Kidney glomerular epithelial cell (primary cell): ENCODE measurements at places on chromosomes 1 and 21.
A peak's percentile ranks its signal among the peaks of the same experiment; 100 is the strongest.

DNA sequence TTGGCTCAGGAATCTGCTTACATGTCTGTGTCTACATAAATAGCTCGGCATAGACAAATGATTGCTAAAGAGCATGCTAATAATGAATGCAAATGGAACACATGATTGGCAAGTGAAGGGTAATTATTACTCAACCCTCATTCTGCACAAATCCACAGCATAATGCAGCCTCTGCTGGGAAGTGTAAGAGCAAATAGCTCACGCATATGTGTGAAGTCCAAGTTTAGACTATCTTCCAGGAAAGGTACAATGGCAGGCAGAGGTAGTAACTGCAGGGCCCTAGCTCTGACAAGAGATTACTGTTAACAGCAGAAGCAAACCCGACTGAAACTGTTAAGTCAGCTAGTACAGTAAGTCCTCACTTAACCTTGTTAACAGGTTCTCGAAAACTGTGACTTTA, 7.0 kb upstream of the IL6R start:
- DNase-seq = no peak

DNA sequence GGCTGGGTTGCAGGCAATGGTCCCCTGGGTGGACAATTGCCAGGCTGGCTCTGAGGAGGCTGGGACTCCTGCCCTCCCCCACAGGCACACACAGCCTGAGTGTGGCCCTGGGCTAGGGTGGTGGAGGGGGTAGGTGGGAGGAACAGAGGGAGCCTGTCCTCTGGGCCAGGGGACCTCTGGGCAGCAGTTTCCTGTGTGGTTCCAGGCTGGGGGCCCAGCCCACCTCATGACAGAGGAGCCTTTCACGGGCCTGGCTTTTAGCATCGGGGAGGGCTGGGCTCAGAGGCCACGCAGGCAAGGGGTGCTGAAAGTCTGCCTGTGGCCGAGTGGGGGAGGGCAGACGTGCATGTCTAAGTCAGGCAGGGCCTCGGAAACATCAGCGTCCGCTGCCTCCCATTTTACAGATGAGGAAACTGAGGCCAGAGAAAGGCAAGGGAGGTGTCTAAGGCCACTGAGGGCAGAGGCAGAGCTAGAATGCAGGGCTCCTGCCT, 7.0 kb downstream of the EXTL1 start:
- DNase-seq = no peak

- DNase-seq = peak; percentile 72
These were observed 119.7 kb downstream of the HHAT start for GRCh38 chr1:210448297-210448892.

GRCh38 chr1:170765279-170765678, 101.3 kb downstream of the PRRX1 start:
- DNase-seq = no peak

GRCh38 chr1:34711485-34711884, 43.4 kb upstream of the GJB5 start:
- DNase-seq = no peak

- DNase-seq = no peak
These were observed 44.1 kb upstream of the ZSWIM5 start for GRCh38 chr1:45250544-45250943.

GRCh38 chr21:32163386-32163785, 115.5 kb downstream of the MIS18A start:
- no peak for DNase-seq

- no peak for DNase-seq
These were observed 33.0 kb downstream of the SETD4 start for GRCh38 chr21:36027347-36027746.

DNA sequence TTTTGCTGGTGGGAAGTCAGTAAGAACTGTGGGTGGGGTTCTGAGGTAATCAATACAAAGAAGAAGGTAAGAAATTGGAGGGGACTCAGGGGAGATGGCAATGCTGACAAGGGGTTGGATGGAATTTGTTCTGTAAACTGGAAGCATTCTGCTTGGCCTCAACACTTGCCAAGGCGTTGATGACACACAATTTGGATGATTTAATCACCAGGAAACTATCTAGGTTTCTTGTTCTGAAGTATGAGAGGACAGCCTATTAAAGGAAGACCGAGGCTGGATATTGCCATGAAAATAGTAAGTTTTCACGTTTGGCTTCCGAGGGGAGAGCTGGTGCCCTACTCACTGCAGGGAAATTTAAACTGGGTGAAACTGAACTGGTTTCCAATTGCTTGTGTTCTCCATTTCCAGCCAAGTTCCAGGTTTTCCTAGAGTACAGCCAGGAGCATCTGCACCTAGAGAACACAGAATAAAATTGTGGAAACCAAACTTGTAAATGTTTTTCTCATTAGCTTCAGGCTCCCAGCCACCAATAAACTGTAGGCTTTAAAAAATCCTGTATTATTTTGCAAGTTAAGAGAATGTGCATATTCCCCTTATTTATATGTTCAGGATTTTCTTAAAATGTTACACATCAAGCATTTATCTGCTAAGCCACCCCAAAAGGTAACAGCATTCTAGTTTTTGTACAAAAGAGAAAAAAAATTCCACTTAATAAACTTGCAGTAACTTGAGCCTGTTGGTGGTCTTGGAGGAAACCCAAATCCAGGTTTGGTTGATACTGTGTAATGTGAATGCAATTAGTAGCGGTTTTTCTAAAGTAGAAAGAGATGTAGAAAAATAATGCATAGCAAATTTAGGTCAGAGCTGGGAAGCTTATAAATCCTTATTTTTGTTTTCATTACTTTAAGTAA, 53.8 kb downstream of the ROR1 start:
- peak; percentile 13 for DNase-seq

DNA sequence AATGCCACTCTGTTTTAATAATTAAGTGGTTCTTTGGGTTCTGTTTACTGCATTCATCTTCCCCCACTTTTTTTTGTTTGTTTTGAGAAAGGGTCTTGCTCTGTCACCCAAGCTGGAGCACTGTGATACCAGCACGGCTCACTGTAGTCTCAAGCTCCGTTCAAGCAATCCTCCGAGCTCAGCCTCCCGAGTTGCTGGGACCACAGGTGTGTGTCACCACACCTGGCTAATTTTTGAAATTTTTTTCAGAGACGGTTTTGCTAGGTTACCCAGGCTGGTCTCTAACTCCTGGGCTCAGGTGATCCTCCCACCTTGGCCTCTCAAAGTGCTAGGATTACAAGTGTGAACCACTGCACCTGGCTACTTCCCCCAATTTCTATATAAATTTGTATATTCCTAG, 29.3 kb downstream of the KPNA6 start:
- DNase-seq = no peak

- no peak for DNase-seq
These were observed 6.3 kb upstream of the CRYBG2 start for GRCh38 chr1:26359981-26360806.

GRCh38 chr1:43352881-43353280, 5.9 kb upstream of the CDC20 start:
- no peak for DNase-seq

DNA sequence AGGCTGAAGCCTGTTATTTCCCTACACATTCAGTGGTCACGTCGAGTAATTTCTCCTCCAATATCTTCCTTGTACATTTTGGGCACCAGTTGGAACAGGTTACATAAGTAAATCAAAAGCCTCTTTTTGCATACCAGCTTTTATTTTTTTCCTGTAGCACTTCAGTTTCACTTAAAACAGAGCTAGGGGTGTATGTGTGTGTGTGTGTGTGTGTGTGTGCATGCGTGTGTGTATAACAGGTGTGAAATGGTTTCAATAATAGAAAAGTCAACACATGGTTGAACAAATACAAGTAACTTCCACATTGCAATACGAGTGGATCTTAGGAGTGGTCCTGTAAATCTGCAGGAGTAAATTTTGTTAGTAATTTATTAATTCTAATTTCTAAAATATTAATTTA, 3.0 kb upstream of the MAN1A2 start:
- no peak for DNase-seq

GRCh38 chr1:101496109-101496508, 259.3 kb downstream of the S1PR1 start:
- DNase-seq = no peak
